Daoy (cell line): ENCODE measurements at places on chromosomes 2 and 18. TPM values are rescaled to one million over a fixed set of nuclear protein-coding genes. Genes with fewer than 3 reads are reported as not detected.

Gene NPHP1
- 4.8 and 7.5 TPM in 2 replicates for total RNA-seq

DNA sequence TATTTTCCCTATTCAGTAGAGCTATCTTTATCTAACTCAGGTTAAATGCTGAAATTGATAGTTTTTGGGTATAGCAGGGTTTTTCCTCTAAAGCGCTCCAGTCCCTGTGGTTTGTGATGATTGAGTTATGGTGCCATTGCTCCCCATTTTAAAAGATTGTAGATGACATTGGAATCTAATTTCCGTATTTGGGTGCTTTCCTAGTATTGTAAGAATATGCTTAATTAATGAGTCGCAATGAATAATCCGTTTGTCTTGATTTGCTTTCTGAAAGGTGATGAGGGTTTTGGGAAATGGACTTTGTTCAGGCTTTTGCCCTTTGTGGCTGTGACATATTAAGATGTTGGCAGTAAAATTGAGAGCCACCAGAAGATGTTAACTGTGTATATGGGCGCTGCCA, 3.9 kb downstream of the RPS7 start:
- DNase-seq: no peak

Gene GEN1
- total RNA-seq: 12.4 and 33.0 TPM in 2 replicates

GRCh38 chr2:204078003-204078698, 141.6 kb downstream of the ICOS start:
- DNase-seq: no peak

- DNase-seq: no peak
Observed at GRCh38 chr2:237942513-237942899, 24.3 kb upstream of the UBE2F start.

DNA sequence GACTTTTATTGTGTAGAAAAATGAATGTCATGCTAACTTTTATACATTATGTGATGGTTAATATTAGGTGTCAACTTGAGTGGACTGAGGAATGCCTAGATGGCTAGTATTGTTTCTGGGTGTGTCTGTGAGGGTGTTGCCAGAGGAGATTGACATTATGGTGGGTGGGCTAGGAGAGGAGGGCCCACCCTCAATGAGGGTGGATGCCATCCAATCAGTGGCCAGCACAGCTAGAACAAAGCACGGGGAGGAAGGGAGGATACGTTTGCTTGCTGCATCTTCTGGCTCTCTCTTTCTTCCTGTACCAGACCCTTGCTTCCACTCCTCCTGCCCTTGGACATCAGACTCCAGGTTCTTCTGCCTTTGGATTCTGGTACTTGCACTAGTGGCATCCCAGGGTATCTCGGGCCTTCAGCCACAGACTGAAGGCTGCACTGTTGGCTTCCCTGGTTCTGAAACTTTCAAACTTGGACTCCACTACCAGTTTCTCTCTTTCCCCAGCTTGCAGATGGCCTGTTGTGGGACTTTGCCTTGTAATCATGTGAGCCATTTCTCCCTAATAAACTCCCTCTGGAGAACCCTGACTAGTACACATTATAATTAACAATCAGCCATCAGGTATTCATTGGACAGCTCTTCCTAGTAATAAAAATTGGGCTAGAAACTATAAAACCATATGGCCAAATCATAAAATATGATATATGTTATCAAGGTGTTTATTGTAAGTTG, 31.7 kb upstream of the ZCCHC2 start:
- no peak for DNase-seq

Gene DSG4
- total RNA-seq: not detected in 2 replicates

DNA sequence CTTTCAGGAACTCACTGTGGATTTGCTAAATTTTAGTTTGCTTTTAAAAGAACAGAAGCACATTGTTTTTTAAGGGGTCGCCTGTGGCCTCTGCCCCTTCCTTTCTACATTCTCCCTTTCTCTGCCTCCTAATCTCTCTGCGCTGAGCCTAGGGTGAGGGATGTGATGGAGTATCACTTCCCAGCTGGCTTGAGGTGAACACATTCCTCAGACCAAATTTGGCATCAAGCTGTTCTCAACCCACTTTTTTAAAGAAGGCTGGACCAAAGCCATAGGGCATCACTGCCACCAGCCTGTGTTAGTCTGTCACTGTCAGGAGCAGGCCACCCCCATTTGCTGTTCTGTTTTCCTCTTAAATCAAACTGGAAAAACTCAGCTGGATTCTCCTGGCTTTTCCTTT, 27.4 kb downstream of the EIF4E2 start:
- no peak for DNase-seq

Gene TTC21B
- 12.5 and 16.3 TPM in 2 replicates for total RNA-seq

DNA sequence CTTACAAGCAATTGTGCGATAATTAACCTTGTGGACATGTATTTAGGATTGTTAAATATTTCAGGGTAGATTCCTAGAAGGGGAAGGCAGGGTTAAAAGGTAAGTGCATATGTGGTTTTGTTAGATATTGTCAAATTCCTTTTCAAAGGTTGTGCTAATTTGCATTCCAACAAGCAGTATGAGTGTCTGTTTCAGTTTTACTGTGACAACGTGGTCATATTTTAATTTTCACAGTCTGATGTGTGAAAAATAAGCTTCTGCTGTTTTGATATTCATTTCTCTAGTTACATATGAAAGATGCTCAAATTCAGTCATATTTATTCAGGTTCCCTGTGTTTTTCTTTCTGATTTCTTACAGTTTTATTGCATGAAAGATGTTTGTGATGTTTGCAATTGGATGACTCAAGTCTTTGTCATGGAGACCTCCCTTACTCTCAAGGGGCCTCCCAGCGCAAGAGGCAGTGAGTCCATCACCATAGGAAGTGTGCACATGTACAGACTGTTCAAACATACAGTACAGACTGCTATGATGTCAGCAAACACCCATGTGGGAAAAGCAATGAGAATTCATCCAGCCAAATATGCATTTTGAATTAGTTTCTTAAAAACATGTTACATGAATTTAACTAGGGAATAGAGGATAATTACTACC, 310.8 kb downstream of the GALR1 start:
- peak; percentile 85 for DNase-seq

Gene PROKR1
- total RNA-seq: 0.06 TPM in 1 of 2 replicates, not detected in the other

Gene ABCG5
- total RNA-seq: not detected in 2 replicates

- no peak for DNase-seq
Observed at GRCh38 chr2:168234407-168235085, 12.8 kb downstream of the STK39 start.

GRCh38 chr2:3222636-3223035, 155.0 kb downstream of the EIPR1 start:
- no peak for DNase-seq

Gene CHPF
- 51.1 and 69.0 TPM in 2 replicates for total RNA-seq

DNA sequence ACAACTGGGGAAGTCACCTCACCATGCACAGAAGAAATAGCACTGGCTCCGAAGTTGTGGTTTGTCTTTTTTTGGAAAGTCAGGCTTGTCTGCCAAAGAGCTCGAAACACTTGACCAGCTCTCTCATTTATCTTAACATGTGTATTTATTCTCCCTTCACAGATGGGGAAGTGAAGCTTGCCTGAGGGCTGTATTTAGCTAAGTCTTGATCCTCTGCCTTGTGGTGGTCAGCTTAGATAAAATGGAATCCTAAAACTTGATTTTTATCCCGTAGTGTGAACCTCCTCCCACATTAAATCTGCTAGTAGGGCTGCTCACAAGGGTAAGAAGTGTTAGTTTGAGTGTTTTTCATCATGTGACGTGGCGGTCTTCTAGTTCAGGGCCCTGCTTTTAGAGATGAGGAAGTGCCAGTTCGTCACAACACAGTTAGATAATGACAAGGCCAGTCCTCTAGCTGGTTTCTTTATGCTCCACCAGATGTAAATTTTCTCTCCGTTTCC, 89.7 kb downstream of the TMEM247 start:
- no peak for DNase-seq

Gene NTSR2
- not detected in 2 replicates for total RNA-seq

GRCh38 chr2:63589148-63589958, 590 bp downstream of the MDH1 start:
- DNase-seq: no peak

DNA sequence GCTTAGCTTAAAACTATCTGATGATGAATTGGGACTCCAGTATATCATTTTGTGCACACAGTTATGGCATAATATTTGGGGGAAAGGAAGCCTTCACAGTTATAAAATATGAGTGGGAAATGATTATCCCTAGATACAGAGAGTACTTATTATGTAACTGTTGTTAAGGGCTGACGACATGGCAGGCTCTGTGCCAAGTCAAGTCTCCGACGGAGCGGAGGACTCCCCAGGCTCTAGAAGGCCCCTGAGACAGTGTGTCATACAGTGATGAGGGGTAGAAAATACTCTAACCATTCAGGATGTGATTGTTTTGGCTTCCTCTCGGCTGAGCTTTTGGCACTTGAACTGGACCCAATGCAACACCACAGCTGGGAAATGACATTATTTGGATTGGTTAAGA, 211.8 kb downstream of the SLC8A1 start:
- peak; percentile 89 for DNase-seq
